ENCODE measurements at places on chromosomes 1 and 21.

GRCh38 chr1:44609768-44610526 lies 64.3 kb downstream of the TMEM53 start:
- no peak for DNase-seq

- DNase-seq: no peak
Measured at GRCh38 chr1:119547805-119548204, 40.8 kb downstream of the HSD3B1 start.

DNA sequence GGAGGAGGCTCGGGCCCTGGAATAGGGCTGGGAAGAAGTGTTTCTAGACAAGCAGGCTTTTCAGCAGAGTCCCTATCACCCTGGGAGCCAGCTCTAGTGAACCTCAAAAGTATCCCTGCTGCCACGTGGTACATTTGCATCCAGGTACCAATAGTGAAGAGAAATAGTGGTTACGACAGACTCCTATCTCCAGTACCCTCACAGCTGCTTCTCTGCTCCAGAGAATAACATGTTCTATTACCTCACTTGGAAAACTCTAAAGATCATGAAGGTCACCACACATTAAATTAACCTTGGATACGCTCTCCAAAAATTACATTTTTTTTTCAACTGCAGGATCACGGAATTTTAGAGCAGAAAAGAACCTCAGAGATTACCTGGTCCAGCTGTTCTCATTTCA lies 230.4 kb upstream of the PLD5 start:
- DNase-seq: no peak

GRCh38 chr1:33378976-33379375 lies 51.9 kb downstream of the PHC2 start:
- DNase-seq: no peak

- DNase-seq: no peak
Measured at GRCh38 chr1:37480125-37480466, 5.7 kb downstream of the ZC3H12A start.

DNA sequence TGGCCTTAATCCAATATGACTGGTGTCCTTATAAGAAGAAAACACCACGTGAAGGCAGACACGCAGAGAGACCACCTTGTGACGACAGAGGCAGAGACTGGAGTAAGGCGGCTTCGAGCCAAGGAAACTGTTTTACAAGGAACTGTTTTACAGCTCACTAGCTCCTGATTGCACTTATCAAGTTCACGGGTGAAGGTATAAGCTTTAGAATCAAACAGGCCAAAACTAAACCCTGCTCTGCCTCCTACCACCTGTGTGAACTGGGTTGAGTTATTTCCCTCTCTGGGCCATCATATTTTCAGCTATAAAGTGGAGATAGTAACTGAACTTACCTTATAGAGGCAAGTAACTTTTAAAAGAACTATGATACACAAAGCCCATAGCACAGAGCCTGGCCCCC lies 166.9 kb upstream of the NFIA start:
- DNase-seq: no peak

DNA sequence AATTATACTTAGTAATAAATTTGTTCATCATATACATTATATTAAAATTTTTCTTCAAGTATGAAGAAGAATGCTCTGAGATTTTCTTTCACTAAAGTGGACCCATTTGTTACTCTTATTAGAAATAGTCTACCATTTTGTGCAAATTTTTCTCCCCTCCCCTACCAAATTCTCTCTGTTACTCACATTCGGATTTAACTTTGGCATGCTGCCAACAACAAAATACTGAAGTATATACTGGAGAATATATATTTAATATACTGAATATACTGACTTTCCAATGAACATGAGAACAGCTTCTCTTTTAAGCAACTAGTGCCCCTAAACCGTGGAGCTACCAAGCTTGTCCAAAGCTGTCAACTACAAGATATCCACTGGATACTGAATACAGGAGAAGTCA lies 57.2 kb downstream of the CENPF start:
- no peak for DNase-seq

DNA sequence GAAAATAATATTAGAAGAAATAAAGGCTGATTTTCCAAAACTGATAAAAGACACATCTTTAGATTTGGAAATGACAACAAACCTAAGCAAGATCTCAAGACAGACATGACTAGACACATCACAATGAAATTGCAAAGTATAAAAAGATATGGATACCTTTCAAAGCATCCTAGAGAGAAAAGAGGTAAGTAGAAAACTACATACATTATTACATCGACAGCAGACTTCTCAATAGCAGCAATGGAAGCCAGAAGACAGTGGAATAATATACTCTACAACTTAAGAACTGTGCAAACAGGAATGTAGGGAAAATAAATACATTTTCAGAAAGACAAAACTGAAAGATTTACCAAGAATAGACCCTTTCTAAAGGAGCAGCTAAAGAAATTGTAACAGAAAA lies 50.2 kb downstream of the DENND1B start:
- DNase-seq: peak; percentile 2

DNA sequence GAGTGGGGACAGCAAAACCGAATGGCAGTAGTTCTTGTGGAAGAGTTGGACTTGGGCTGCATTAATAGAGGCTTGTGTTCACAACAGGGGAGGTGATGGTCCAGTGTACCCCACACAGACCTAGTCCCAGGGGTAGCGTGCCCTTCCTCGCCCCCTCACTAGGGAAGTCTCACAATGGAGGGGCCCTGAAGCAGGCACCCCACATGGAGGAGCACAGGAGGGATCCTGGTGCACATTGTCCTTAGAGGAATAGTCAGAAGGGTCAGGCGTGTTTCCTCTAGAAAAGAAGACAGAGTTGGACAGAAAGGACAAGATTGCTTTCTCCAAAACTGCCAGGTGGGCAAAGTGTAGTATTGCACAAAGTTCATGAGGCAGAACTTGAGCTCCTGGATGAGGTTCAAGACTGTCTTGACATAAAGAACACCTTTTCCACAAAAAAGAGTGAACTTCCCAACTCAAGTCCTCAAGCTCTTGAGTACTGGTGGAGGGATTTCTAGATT lies 23.3 kb downstream of the ETNK2 start:
- no peak for DNase-seq

DNA sequence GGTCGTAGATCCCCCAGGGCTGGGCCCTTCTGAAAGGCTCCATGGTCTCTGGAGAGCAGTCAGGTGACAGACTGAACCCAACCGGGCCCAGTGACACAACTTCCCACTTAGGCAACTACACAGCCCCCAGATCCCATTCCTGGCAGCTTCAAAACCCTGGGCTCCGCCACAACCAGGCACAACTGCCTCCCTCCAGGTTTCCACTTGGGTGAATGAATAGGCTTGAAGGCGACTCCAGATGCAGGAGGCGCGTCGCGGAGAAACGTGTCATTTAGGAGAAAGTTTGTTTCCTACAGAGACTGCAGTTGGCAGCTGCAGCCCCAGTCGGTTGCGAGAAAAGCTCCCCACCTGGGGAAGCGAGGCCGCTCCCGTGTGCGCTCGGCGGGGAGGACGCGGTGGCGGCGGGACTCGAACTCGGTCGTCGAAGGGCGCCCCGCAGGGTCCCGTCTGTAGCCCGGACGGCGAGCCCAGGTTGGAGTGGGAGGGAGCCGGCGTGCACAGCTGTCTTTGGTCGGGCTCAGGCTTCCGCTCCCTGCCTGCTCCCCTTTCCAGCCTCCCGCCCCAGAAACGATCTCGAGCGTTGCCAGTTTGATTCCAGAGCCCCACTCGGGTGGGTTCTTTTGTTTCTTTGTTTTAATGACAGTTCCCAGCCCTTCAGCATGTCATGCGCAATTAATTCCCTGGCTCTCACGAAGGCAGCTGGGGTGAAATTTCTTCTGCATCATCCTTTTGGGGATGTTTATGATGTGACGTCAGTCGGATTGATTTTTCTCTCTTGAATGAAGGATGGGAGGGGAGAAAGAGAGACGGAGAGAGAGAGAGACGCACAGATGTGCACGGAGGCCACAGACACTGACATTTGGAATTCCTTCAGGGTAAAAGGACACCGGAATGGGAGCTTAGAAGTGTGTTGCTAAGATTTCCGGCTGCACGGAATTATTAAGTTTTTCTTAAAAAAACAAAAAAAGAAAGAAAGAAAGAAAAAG lies 862 bp upstream of the SGIP1 start:
- DNase-seq: no peak

- DNase-seq: no peak
Measured at GRCh38 chr1:157969697-157970485, 23.6 kb upstream of the KIRREL1 start.

DNA sequence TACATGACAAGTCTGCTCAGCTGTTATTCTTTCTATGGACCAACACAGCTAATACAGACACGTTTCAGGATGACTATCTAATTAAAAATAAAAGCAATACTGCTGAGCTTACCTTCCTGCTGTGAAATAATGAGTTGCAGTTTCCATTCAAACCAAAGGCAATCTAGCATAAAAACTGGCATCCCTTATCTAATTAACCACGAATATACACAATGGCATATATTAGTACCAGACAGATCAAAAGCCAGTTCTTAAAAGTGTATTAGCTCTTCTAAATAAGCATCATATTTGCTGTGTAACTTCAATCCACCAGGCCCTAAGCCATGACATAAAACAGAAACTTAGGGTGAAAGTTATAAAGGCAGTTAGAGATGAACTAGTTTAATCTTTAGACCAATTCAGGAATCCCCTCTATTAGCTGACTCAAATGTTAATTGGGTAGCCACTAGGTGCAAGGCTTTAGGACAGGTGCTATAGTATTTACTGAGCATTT lies 20.6 kb downstream of the TESK2 start:
- DNase-seq: no peak

DNA sequence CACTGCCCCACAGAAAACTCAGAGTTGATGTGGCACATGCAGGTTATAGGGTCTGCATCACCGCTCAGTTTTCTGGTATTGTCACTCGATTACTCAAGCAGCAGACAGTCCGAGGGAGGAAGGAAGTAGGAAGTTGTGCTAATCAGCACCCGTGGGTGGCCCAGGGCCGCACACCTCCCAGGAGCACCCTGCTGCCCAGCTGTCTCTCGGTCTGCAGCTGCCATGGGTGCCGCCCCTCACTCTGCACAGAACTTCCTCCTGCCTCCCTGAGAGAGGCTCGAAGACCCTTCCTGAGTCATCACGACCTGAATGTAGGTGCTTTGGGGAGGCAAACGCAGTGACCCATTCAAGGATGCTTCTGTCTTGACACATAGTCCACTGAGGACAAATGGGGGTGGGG lies 4.2 kb upstream of the TFF3 start:
- DNase-seq: peak; percentile 8

- DNase-seq: no peak
Measured at GRCh38 chr1:228337711-228338520, 68.7 kb downstream of the TRIM11 start.

Data from CD4-positive, alpha-beta T cell treated with Interleukin-12 subunit alpha and Interleukin-12 subunit beta, for 1 hour (primary cell).